ENCODE measurements at places on chromosomes 3 and 15.

DNA sequence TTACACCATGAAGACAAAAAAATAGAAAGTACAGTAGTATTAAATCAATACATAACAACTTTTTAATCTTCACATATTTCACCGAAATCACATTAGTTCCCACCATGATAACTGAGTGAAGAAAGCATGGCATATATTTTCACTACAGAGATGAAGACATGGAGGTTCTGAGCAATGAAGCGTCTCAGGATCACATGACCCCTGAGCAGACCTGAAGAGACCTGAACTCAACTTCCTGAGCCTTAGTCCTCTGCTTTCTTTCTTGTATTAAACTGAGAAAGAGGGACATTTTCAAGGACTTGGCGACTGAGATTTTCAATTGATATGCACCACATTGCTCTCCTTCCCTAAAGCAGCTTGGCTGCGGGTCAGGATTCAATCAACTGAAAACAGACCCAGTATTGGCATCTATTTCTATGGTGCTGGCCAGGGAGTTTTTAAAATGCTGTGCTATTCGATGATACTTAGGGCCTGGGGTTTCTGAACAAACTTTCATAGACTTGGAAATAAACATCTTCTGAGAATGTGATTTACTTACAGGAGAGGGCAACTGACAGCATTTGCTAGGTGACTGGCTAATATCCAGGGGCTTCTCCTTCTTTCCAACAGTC is 165.1 kb downstream of the LSAMP start:
- no peak for DNase-seq

DNA sequence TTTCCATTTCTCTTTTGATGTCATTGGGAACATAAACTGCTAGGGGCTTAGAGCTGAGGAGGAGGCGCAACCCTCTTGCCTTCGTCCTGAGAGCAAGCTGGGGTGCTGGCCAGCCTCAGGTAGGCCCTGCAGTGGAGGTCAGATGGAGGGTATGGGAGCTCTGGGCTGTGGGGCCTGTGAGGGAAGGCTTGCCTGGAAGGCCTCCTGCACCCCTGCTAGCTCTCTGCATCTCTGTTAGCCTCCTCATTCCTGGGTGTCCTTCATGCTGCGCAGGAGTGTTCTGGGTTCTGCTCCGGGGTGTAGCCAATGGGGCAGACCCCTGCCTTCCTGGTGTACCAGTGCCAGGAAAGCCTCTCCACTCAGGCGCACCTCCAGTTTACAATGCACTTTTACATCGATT is 11.8 kb downstream of the GP5 start:
- no peak for DNase-seq

DNA sequence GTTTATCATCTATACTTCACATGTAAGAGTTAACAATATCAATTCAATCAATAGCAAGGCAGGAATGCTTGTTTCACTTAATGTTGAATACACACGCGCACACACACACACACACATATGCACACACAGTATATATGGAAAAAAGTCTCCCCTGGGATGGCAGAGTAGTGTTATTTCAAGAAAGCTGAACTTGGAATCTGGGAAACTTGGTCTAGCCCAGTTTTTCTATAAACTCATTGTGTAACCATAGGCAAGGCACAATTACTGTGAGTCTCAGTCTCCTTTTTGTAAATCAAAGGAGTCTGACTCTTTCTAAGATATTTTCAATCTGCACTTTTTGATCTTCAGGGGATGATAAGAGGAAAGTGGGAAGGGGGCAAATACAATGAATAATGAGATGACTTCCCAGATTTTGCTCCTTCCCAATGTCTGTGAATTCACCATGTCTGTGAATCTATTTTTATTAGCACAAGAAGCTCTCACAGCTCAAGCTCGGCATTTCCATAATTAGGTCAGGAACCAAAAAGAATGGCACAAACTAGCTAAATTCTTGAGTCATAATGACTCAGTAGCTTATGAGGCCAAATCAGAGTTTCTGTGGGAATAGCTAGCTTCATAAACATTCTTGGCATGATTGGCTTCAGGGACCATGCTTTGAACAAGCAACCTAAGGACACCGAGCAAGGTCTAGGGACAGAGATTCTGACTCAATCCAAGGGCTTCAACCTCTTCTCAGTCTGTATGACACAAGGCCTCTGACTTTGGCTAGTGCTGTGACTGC is 227.4 kb upstream of the DCBLD2 start:
- no peak for DNase-seq

- DNase-seq, result peak; percentile 90
Measured at GRCh38 chr15:75349851-75350588, 3.2 kb downstream of the NEIL1 start.

- no peak for DNase-seq
Measured at GRCh38 chr15:78223396-78224022, 10.9 kb downstream of the ACSBG1 start.

DNA sequence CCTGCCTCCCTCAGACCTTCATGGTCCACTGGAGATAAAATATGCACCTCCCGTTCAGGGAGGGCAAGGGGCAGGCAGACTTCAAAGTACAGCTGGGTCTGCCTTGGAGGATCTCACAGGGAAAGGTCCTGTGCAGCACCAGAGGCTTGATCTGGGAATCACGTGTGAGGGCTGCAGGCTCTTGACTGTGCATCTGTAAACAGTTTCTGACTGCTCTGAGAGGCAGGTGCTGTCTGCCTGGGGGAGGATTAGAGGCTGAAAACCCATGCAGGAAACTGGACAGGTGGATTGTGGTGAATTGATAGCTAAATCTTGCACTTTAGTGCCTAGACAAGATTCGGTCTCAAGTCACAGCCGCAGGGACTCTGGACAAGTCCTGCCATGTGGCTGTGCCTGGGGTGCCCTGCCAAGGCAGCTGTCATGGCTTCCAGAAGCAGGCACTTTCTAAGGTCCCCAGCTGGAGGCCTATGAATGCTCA is 239.3 kb downstream of the EPHB1 start:
- DNase-seq, result no peak

GRCh38 chr15:92653836-92654539 is 1.6 kb downstream of the FAM174B start:
- no peak for DNase-seq

- DNase-seq, result peak; percentile 84
Measured at GRCh38 chr3:47016934-47017435, 37.5 kb downstream of the NBEAL2 start.

GRCh38 chr15:40115670-40116093 is 7.0 kb upstream of the BMF start:
- peak; percentile 98 for DNase-seq

DNA sequence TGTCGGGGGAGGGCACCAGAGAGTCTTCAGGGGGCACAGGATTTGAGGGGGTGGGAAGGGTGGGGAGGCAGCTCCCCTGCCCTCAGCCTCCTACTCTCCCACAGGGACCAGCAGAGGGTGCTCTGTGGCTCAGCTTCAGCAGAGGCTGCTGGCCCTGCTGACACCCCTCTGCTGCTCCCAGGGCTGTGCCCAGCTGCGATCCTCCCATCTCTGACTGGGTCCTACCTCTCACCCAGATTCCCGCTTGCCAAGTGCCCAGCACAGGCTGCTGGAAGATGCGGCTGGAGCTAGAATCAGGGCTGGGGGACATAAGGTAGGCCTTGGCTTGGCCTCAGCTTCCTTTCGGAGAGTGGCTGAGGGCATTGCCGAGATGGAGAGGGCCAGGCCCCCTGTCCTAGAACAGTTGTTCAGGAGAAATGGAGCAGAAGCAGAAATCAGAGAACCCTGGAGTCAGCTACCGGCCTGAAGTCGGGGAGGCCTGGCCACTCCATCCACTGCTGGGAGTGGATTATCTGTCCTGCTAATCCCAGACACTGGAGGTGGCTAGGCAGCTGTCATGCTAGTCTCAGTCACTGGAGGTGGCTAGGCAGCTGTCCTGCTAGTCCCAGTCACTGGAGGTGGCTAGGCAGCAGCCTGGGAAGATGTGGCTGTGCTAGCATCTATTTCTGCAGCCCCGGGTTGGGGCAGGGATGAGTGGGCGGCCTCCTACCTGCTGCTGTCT is 3.9 kb downstream of the GRM2 start:
- no peak for DNase-seq

GRCh38 chr15:81530271-81530691 is 156.3 kb upstream of the TMC3 start:
- DNase-seq, result no peak

GRCh38 chr15:80576519-80577090 is 118.5 kb upstream of the ABHD17C start:
- no peak for DNase-seq

DNA sequence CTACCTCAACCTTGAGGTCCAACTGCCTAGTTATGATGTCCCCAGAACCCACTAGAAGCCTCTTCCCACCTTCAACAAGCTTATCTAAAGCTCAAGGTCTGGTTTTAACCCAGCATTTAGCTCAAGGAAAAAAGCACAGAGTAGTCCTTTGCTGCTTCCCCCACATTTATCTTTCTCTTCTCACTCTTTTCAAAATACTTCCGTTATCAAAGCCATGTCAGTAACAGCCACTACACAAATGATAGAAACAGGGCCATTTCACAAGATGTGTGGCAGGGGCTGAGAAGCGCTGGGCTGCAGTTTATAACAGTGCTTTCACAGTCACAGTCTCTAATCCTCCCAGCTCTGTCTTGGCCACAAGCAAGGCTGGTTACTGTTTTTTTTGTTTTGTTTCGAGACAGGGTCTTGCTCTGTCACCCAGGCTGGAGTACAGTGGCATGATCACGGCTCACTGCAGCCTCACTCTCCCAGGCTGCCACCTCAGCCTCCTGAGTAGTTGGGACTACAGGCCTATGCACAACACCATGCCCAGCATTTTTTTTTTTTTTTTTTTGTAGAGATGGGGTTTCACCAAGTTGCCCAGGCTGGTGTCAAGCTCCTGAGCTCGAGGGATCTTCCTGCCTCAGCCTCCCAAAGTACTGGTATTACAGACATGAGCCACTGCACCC is 218.8 kb downstream of the OSBPL10 start:
- DNase-seq, result peak; percentile 89

- DNase-seq, result no peak
Measured at GRCh38 chr3:195809291-195809785, 2.4 kb downstream of the MUC4 start.

- DNase-seq, result peak; percentile 86
Measured at GRCh38 chr3:15291589-15292541, 40.5 kb downstream of the SH3BP5 start.

- DNase-seq, result peak; percentile 51
Measured at GRCh38 chr3:112539825-112540650, 21.7 kb downstream of the ATG3 start.

DNA sequence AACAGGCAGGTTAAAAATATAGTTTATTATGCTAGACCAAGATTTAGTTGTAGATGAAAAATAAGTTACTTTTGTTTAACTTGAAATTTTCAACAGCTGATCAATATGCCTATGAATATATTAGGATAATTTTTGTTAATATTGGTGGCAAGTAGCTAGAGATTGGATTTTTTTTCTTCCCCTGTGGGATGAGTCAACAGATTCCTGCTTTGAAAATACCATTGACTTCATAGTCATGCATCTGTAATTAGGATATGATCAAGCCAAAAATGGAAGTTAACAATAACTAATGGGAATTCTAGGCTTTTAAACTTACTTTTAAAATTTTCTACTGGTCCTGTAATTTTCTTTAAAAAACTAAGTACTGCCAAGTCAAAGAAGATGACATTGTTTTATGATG is 211.7 kb downstream of the ZIC1 start:
- DNase-seq, result no peak

DNA sequence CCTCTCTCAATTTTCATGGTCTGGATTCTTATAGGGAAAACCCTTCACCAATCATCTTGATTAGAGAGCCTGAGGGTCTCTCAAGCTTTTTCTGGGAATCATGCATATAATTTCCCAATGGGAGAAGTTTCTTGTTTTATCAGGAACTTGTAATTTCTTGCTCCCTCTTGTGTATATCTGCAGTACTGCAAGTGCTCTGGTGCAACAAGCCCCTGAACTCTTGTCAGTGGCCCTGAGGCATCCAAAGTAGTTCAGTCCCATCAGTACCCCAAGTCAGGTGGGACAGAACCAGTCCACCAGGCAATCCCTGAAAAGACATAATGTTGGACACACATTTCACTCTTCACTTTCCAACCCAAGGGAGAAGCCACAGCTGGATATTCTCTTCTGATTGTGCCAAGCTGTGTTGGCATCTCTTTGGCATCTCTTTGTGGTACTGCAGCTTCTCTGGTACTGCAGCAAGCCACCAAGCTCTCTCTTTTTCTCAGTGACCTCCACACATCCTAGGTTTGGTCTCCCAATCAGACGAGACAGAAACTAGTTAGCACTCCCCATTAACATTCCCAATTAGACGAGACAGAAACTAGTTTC is 214.5 kb downstream of the ZIC4 start:
- DNase-seq, result peak; percentile 25
